Stimulated activated CD4-positive, alpha-beta T cell treated with anti-CD3 and anti-CD28 coated beads, Interleukin-4, amount 100 ng/mL, for 1 hour (primary cell): ENCODE measurements at places on chromosomes 5 and 9.

GRCh38 chr5:80204808-80205614 lies 50.8 kb downstream of the SERINC5 start:
- DNase-seq, result no peak

GRCh38 chr9:6667633-6668280 lies 22.2 kb upstream of the GLDC start:
- no peak for DNase-seq

DNA sequence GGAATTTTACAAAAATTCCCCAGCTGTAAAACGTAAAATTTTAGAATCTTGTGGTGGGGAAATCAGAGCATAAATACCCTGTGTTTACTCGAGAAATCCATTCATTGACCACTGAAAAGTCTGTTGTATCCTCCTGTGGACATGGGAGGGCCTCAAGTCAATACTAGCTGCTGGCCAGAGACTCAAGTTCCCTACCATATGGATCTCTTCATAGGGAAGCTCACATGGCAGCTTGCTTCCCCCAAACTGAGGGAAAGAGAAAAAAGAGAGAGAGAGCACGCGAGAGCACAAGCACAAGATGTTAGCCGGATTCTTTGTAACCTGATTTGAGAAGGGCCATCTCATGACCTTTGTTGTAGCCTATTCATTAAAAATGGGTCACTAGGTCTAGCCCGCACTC lies 591.9 kb downstream of the LRRC70 start:
- DNase-seq, result no peak

DNA sequence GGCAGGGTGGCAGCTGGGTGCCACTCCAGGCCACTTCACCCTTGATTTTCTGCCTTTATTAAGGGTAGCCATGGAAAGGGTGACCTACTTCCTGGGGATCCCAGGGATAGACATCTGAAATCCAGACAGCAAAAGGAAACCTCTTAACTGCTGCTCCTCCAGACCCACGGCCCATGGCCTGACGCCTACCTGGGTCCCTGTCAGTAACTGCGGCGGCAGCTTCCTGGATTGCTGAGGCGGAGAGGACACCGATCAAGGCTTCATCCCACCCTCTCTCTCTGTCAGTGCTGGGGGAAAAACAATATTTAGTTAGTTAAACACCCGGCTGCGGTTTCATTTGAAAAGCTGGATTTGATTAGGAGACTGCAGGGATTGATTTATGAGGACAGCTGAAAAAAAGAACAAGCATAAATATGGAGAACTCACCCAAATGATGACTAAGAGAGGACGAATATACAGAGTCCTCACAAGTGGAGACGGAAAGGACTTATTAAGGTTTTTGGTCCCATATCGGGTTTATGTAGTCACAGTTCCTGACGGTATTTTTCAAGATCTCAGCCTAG lies 158.7 kb upstream of the KLF4 start:
- DNase-seq, result no peak

- no peak for DNase-seq
These were observed 3.1 kb downstream of the GCNT1 start for GRCh38 chr9:76462126-76462525.

- no peak for DNase-seq
These were observed 253 bp downstream of the SLC12A2 start for GRCh38 chr5:128083811-128084227.

DNA sequence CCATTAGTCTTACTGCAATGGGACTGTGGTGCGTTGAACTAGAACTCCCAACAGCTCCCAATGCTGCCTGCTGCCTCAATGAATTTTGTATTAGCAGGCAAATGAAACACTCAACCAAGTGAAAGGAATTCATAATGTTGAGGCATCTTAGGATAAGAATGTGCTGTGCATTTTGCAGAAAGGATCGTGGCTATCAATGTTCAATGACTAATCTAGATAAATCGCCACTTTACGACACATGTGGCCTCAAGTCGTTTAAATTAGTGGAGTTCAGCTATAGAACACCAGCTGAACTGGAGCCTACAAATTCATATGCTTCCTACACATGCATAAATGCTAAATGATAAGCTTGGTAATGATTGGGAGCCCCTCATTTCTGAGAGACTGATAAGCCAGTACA lies 318.4 kb downstream of the PSAT1 start:
- DNase-seq, result no peak

- no peak for DNase-seq
These were observed 93.2 kb downstream of the GLIS3 start for GRCh38 chr9:4206718-4207117.

DNA sequence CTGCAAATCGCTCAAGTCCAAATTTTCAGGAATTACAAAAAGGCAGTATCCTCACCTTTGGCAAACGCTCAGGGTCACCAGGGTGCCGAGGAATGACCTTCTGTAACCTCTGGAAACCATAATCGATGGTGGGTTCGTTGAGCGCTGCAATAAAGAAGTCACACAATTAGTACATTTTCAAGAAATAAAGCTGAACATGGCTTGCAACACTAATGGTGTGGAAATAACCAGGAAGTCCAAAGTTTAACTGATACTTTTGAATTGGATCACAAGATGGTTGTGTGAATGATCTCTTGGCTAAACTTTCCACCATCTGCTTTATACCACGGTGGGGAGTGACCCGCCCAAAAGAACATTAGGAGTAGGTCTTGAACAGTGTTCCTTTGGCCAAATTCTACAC lies 368.7 kb downstream of the EBF1 start:
- DNase-seq, result no peak

DNA sequence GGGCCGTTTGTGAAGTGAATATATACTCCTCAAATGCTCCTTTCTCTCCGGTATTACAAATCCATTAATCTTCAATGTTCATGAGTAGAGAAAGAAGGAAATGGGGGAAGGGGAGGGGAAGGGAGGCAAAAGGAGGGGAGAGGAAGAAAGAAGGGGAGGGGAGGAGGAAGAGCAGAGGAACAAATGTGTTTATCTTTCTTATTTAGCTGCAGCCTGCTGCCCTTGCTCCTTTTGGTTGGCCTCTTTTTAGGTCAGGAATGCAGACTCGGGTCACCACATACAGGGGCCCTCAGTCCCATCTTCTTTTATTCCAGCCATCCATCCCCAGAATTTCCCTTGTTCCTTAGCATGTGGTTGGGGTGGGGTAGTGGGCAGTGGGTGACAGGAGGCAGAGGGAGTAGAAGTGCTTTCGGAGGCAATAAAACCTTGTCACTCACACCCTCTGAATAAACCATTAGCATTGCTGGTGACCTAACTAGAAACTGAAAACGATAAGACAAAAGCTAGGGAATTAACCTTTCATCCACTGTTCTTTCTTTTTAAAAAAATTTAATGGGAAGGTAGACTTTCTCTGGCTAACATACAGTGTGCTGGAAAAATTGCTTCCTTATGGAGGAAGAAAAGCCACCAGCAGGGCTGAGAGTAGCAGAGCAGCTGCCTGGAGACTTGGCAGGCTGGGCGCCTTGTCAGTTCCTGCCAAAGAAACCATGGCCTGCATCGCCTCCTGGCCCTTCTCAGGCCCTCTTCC lies 16.8 kb upstream of the PRLR start:
- DNase-seq, result no peak
